Lower leg skin (tissue), 4 donors: ENCODE measurements at places on chromosomes 3 and 15. TPM values are rescaled to one million over a fixed set of nuclear protein-coding genes. Genes with fewer than 3 reads are reported as not detected.

The RTP3 gene
- total RNA-seq, result not detected

The SEMA7A gene
- total RNA-seq, result 22.4 TPM

The GOLGA8G gene
- not detected for total RNA-seq

The GADL1 gene
- total RNA-seq, result not detected

The THUMPD3 gene
- 37.6 TPM for total RNA-seq

The LDHAL6B gene
- not detected for total RNA-seq

The EPHA3 gene
- total RNA-seq, result 1.4 TPM

The OR5K2 gene
- total RNA-seq, result not detected

The ADCY5 gene
- total RNA-seq, result 1.3 TPM
